IPS-NIHi11 (cell line): ENCODE measurements at places on chromosomes 6 and 20.

DNA sequence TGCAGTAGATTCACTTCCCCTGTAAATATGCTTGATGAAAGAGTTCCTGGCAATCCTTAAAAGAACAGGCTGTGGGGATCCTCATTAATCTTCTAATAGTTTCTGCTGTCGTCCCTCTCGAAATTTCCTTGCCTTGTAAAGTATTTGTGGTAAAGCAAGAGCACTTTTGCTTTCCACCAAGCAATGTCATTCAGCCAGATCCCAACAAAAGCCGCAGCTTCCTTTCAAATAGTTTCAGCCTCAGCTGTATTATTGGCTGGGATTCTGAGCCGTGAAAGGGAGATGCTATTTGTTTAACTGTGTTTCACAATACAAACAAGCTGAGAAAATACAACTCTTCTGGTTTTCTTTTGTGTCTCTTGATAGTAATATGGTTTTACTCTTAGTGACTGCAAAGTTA lies 48.9 kb upstream of the EPHA7 start:
- DNase-seq = peak; percentile 10

DNA sequence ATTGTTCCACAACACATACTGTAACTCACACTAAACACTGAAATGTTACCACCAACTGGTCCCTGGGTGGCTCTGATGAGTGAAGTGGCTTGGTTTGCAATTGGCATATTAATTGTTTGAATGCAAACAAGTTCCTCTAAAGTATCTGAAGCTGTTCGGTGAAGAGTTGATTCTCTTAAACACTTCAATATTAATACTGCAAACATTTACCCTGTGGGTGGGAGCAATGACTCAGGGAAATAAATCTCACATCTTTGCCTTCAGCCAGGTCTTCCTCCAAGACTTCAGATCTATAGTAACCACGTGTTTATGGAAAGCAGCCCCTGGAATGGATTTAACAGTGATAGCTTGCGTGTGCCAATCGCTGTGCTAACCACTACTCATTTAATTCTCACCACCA lies 176.0 kb downstream of the MAFB start:
- no peak for DNase-seq

DNA sequence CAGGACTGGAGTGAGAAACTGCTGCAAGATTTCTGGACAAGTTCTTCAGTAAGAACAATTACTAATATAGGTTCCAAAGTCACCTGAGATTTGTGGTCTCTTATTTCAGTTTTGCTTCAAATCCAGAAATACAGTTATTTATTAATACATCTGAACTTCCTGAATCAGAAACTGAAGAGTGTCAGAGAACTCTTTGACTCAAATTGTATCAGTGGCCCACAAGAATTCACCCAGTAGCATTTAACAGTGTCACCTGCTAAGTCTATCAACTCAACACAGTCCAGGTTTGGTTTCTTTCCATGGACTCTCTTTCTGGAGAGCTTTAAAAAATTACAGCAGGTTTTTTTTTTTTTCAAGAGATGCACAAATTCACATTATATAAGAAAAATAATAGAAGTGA lies 18.8 kb upstream of the NHSL1 start:
- no peak for DNase-seq

GRCh38 chr6:43308101-43308989 lies at the start of gene CRIP3:
Gene CRIP3 (minus strand): TSS chr6:43308826. CDS start chr6:43308792, 34 bp downstream.
- peak; percentile 80 for DNase-seq

DNA sequence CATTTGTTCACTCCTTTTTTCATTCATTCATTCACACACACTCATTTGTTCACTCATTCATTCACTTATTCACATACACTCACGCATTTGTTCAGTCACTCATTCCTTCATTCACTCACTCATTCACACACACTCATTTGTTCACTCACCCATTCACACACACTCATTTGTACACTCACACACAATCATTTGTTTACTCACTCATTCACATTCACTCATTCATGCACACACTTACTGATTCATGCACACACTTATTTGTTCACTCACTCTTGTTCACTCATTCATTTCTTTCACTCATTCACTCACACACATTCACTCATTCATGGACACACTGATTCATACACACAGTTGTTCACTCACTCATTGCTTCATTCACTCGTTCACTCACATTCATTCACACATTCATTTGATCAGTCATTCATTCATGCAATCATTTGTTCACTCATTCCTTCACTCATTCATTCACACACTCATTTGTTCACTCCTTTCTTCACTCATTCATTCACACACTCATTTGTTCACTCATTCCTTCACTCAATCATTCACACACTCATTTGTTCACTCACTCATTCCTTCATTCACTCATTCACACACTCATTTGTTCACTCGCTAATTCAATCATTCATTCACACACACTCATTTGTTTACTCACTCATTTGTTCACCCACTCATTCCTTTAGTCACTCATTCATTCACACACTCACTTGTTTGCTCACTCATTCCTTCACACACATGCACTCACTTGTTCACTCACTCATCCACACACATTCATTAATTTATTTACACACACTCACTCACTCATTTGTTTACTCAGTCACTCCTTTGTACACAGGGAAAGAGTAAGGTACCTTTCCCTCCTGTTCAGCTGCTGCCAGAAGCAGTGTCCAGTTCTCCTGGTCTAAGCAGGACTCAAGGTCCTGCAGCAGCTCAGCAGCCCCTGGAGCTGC lies 50.7 kb upstream of the BHLHE23 start:
- no peak for DNase-seq

DNA sequence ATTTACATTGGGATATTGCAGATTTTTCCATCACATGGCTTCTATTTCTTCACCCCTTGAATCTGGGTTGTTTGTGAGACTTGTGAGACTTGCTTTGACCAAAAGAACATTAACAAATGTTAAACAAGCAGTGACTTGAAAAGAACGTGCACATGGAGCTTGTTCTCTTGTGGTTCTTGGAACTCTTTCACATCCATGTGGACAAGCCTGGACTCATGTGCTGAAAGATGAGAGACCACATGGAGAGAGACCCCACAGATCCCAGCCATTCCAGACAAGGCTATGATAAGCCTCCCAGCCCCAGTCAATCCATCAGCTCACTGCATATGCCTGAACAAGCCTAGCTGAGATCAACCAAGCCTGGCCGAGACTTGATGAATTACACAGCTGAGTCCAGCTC lies 1365.7 kb upstream of the GJE1 start:
- DNase-seq = no peak

DNA sequence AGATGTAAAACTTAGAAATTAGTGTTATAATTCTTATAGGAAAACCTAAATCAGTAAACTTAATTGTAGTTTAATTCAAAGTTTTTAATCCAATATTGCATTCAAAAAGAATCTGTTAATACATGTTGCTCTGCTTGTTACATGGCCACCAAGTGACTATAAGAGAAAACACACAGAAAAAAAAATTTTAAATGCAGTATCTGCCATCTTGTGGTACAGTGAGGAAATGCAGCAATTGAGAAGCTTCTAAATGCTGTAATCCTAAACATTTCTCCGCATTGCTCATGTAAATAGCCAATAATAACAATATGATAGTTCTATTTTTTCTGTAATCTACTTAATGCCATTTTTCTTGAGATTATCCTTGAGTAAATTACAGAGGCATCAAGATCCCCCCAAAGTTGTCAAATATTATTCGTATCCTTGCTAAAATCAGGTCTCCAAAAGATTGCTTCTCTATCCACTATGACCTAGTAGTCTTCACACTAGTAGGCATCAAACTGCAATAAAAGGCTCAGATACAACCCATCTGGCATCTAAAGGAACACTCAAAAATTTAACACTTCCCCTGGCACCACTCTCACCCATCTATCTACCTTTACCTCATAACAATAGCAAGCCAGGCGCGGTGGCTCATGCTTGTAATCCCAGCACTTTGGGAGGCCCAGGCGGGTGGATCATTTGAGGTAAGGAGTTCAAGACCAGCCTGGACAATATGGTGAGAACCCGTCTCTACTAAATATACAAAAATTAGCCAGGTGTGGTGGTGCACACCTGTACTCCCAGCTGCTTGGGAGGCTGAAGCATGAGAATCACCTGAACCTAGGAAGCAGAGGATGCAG lies 34.6 kb downstream of the HDAC2 start:
- peak; percentile 42 for DNase-seq

- no peak for DNase-seq
These were observed 311.4 kb downstream of the TAF4 start for GRCh38 chr20:61753987-61754956.

DNA sequence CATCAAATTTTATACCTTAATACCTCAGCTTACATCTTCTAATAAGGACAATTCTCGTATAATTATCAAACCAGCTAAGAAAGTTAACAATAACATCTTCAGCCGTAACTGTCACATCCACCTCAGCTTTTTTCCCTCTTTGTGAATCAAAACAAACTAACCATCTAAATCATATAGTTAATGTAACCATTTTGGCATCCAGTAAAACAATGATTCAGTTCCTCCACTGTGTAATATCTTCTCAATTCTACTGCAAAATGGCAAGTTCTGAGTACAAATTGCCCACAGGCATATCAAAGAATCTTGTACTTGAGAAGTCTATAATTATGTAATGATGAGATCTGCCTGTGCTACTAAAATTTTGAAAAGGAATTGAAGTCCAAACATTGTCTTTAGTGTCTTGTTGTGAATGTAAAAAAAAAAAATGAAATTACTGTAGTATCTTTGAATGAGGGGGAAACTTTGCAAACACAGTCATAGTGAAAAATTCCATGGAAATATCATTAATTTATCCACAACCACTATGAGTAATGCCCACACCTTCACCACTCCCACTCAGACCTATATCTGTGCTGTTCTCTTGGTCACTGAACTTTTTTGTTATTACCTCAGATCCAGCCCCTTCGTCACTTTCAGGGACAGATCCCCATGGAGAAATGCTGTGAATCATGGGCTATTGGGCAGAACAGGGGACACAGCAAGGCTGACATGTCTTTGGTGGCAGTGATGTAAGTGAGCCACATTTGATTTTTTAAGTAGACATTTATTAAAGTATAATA lies 178.6 kb upstream of the RAB32 start:
- DNase-seq = no peak

DNA sequence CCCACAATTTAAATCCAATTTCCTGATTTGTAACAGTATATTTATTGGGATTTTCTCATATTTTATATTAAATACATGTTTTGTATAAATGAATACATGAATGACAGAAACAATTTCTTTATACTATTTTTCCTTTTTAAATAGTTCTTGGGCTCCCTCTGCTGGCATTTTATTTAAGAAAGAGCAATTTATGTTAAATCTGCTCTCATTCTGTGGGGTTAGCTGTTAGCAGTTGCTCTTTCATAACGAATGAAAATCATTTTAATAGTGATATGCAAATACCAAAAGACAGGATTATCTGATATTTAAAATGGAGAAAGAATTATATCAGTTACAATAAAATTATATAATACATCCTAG lies 118.3 kb downstream of the RALGAPA2 start:
- DNase-seq = no peak

DNA sequence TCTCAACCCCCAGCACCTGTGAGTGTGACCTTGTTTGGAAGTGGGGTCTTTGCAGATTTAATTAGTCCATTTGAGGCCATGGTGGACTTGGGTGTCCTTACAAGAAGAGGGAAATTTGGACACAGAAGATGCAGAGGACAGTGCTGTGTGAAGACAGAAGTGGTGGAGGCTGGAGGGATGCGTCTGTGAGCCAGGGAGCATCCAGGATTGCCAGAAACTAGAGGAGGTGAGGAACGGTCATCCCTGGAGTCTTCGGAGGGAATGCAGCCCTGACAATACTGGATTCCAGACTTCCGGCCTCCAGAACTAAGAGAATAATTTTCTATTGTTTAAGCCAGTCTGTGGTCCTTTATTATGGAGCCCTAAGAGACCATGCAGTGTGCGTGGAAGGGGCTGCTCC lies 22.9 kb upstream of the NPBWR2 start:
- no peak for DNase-seq

DNA sequence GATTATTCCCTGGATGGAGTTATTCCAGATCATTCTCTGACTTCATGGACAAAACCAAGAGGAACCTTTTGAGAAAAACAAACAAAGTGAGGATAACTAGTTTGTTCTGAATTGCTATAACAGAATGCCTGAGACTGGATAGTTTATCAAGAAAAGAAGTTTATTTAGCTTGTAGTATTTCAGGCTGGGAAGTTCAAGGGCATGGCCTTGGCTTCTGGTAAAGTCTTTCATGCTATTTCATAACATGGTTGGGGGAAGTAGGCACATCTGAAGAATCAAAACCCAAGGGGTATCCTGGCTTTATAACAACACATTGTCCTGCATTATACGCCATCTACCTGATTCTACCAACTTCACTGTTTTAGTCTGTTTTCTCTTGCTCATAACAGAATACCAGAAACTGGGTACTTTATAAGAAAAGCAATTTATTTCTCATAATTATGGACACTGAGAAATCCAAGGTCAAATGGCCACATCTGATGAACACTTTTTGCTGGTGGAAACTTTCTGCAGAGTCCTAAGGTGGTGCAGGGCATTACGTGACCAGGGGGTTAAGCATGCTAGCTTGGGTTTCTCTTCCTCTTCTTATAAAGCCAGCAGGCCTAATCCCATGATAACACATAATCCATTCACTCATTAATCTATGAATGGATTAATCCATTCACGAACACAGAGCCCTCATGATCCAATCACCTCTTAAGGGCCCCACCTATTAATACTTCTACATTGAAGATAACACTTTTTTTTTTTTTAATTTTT lies 186.1 kb upstream of the PRSS16 start:
- no peak for DNase-seq

DNA sequence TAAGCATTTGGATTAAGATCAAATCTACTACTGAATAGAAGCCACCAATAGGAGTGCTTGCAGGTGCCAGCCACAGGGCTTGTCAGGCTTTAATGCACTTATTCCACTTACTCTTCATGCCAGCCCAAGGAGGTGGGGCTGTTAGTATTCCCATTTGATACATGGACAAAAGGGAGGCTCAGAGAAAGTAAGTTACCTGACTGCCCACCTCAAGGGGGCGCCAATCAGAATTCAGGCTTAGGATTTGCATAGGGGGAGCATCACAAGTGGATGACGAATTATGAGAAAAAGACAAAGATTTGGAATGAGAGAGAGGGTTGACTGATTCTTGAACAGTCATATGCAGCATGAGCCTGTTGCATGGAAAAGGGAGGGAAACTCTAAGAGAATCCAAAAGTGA lies 188.4 kb upstream of the TSHZ2 start:
- DNase-seq = peak; percentile 47

GRCh38 chr20:45402946-45403345 lies 5.1 kb upstream of the DBNDD2 start:
- no peak for DNase-seq

- peak; percentile 50 for DNase-seq
These were observed 778 bp upstream of the LIN28B start for GRCh38 chr6:104955927-104956730.

- DNase-seq = no peak
These were observed 34.6 kb downstream of the EDN1 start for GRCh38 chr6:12324748-12325147.

- DNase-seq = no peak
These were observed 59.9 kb downstream of the SYNDIG1 start for GRCh38 chr20:24529369-24529719.

DNA sequence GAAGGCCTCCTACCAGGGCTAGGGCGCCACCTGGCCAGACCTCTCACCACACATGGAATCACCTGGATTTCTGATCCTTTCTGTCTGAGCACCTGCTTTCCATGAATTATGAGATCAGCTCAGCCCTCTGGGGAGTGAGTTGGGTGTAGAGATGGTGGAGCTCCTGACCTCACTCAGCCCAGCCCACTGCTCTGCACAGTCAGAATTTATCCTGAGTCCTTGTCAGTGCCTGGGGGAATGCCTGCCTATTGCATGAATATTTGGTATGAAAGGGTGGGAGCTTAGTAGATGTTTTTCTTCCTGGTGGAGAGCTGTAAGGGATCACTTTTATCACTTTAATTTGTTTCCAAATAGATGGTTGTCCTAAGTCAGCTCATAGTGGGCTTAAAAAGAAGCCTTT lies 47.5 kb downstream of the DTD1 start:
- no peak for DNase-seq

- no peak for DNase-seq
These were observed 22.9 kb downstream of the FKBP1A start for GRCh38 chr20:1369970-1370369.
